Left colon (tissue), 2 donors: ENCODE measurements at places on chromosomes 4 and X.

DNA sequence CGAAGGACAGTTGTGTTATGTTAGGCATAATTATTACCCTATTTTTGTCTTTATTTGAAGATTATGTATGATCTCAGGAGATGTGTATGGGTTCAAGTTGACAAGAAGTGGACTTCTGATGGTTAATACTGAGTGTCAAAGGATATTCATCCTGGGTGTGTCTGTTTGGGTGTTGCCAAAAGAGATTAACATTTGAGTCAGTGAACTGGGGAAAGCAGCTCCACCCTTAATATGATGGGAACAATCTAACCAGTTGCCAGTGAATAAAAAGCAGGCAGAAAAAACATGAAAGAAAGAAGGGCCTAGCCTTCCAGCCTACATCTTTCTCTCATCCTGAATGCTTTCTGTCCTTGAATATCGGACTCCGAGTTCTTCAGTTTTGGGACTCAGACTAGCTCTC is 332.6 kb downstream of the DTHD1 start:
- DNase-seq, result no peak

GRCh38 chrX:3450881-3451570 is 104.6 kb upstream of the MXRA5 start:
- no peak for DNase-seq

- DNase-seq, result no peak
These were observed 276.9 kb upstream of the PCDH7 start for GRCh38 chr4:30443289-30443688.

DNA sequence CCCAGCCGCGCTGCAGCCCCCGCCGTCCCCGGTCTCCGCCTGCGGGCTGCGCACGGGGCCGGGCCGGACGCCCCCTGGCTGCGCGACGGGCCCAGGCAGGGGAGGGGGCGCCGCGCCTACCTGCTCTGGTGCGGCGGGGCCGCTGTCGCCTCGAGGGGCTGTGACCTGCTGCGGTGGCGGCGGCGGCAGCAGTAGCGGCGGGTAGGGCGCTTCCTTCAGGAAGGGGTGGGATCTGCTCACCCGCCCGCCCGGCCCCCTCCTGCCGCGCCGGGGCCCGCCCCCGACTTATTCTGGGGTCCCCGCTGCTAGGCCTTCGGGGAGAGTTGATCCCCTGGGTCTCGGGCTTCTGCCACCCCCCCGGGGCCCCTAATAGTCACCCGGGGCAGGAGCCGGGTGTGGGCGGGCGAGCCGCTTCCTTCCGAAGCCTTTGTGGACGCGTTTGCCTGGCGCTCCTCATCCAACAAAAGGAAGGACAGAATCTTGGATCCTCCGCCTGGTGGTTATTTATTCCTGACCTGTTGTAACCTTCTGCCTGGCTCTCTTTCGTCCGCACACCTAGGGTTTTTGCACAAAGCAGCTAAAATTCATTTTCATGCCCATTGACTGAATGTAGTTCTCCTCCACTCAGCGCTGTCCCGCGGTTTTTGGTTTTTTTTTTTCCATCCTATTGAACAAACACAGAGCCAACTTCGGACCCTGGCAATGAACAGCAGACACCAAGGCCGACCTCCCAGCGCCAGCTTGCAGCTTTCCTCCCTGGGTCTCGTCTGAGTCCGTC is at the start of gene TMEM150C:
Gene TMEM150C (minus strand): TSS at position 203 of the 778 bp plus-strand sequence. CDS start 57,331 bp downstream, outside the sequence.
- peak; percentile 25 for DNase-seq

DNA sequence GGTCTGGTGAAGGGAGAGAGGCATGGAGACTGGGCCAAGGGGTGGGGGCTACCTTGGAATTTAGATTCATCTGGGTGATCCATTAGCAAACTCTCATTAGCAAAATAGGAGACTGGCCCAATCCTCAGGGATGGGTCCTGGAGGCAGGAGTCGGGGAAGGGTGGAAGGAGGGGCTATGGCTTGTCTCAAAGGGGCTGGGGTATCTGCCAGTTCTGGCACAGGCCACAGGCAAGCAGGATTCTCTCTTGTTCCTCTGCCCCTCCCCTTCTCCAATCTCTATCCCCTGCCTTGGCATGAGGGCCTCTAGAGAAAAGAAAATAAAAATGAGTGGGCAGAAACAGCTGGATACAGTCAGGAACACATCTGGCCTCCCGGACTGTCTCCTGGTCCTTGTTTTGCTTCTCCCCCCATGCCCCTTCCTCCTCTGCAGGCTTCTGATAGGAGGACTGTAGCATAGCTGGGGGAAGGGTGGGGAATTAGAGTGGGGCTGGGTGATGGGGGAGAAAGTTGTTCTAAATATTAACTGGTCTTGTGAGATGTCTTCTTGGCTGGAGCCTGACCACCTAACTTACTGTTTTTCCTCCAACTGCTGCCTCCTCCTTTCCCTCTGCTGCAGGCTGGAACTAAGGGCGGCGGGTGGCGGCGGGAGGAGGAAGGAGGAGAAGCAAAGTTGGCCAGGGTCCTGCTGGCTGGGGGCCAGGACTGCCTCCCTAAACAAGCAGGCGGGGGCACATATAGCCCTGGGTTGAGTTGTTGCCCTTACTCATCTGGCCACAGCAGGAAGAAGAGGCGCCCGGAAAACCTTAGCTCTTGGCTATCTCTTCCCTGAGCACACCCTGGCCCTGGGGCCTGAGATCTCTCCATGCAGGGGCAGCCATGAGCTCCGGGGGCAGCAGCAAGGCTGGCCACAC is 53.3 kb upstream of the LAS1L start:
- peak; percentile 88 for DNase-seq

DNA sequence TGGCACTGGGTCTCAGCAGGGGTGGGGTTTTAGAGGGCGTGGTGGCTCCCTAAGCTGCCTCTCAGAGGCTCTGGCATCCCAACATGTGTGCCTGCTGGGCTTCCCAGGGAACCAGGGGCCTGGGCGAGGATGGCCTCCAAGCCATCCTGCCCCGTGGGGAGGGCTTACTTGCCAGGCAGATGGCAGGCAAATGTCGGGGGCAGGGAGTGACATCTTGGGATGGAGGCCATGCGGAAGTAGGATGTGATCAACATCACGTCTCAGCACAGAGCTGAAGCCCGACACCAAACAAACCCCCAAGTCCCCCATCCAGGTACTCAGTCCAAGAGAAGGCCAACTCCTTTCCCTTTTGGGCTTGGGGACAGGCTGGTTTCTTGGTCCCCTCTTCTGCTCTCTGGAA is 4.7 kb downstream of the L1CAM start:
- DNase-seq, result no peak

- no peak for DNase-seq
These were observed 409.2 kb downstream of the TLL1 start for GRCh38 chr4:166282081-166282770.

DNA sequence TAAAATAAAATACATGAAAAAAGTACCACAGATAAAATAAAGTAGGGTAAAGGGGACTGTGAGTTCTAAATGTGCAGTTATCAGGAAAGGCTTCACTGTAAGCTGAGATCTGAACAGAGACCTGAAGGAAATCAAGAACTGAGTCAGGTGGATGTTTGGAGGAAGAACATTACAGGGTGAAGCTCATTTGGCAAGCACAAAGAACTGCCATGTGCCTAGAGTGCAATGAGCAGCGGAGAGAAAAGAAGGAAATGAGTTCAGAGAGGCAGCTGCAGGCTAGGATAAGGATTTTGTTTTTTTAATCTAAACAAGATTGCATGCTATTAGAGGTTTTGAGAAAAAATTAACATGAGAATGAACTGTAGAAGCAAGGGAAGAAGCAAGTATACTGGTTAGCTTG is 373.1 kb downstream of the STPG2 start:
- DNase-seq, result no peak

DNA sequence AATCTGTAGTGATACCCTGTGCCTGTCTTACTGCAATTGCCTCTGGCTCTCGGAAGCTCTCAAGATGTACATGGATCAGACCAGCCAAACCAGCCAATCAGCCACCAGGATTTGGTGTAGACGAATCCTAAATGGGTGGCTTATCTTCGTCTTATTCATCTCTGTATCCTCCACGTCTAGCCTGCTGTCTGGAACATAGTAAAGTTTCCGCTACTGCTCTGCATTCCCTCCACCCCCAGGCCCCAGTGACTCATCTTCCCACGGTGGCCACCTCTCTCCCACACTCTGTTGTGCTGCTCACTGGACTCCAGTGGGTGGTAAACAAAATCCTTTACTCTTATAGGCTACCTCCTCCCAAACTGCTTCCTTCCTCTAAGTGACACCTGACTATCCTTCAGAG is 37.8 kb downstream of the SEPTIN6 start:
- no peak for DNase-seq

GRCh38 chr4:87732033-87732765 is 67.2 kb upstream of the IBSP start:
- DNase-seq, result no peak

DNA sequence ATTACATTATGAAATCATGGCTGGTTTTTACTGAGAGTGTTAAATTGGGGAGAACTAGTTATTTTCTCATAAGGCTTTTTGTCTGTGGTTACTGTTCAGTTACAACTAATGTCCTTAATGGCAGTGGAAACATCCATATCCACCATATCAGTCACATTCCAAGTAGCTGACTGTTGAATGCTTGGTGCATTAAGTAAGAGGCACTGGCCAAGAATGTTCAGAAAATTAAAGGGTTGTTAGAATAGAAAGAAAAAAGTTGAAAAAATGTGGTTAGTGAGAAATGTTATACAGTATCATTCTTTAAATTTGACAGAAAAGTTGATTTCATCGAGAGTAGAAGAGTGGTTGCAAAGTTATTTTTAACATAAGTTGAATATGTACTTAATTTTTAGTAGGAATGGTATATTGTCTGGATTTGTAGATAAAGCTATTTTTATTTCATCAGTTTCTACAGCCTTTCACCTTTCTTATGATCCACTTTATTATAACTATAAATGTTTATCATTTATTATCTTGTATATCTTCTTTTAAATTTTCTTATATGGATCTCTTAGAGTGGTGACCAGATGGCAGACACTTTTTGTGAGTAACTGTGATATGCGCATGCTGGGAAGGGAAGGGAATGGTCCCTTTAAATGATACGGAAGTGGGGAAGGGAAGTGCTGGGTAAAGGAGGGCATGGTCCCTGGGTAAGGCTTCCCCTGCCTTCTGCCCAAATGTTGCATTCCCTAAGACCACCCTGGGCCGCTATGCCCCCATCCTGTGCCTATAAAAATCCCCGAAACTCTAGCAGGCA is 2407.1 kb downstream of the ARAP2 start:
- no peak for DNase-seq

DNA sequence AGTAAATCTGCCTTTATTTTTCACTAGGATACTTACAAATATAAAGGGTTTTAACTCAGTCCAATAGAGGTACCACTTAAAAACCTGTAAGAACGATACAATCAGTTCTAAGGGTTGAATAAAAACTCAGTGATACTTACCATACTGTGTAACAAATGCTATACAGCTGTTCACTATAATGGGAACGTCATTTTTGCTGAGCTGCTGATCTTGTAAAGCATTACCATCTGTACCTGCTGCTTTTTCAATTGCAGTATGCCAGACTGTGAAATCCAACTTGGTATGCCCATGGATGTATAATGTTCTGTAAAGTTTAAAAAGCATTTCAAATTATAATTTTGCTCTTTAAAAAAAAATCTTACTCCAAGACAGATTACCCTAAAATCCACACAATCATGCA is 111.2 kb downstream of the ARAP2 start:
- DNase-seq, result no peak

GRCh38 chr4:88693792-88694191 is 3.8 kb downstream of the NAP1L5 start:
- no peak for DNase-seq

- no peak for DNase-seq
These were observed 109.3 kb downstream of the ASB9 start for GRCh38 chrX:15160558-15161095.

- no peak for DNase-seq
These were observed 24.3 kb downstream of the TMEM255A start for GRCh38 chrX:120286733-120287512.

- no peak for DNase-seq
These were observed 421.2 kb upstream of the TENM3 start for GRCh38 chr4:181822005-181822375.

DNA sequence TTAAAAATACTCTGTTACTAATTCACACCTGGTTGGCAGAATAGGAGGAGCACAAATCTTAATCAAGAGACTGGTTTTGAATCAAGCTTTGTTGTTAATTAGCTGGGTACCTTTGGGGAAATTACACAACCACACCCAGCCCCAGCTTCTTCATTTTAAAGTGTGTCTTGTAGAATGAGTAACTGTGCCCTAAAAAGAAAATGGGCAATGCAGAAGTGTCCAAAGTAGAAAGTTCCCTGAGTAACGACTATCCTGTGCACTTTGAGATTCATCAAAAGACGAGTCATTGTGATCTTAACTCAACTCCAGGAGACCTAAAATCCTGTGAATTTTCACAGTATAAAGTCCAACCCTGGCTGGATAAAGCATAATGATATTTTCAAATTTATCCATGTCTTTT is 792.3 kb upstream of the HS3ST1 start:
- DNase-seq, result no peak

GRCh38 chr4:23680671-23681518 is 209.0 kb downstream of the PPARGC1A start:
- no peak for DNase-seq

DNA sequence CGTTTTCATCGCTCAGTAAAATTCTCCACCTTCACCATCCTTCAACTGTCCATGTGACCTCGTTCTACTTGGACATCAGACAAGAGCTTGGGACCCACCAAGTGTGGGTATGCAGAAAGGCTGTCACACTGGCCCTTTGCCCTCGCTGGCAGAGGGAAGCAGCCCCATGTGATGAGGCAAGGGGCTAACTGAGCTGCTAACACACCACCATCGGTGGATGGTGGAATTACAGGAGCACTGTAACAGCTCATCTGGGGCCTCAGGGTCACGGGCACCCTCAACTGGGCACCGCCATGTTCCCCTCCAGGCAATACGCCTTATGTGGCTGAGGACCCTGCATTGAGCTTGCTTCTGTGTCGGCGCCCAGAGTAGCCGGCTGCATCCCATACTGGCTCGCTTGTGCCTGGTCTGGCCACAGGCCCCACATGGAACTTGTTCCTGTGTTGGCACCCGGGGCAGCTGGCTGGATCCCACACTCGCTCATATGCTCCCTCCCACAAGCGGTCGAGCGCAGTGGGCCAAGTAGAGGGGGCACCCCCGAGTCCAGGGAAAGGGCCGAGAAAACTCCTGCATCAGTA is 109.5 kb downstream of the TAB3 start:
- DNase-seq, result no peak

DNA sequence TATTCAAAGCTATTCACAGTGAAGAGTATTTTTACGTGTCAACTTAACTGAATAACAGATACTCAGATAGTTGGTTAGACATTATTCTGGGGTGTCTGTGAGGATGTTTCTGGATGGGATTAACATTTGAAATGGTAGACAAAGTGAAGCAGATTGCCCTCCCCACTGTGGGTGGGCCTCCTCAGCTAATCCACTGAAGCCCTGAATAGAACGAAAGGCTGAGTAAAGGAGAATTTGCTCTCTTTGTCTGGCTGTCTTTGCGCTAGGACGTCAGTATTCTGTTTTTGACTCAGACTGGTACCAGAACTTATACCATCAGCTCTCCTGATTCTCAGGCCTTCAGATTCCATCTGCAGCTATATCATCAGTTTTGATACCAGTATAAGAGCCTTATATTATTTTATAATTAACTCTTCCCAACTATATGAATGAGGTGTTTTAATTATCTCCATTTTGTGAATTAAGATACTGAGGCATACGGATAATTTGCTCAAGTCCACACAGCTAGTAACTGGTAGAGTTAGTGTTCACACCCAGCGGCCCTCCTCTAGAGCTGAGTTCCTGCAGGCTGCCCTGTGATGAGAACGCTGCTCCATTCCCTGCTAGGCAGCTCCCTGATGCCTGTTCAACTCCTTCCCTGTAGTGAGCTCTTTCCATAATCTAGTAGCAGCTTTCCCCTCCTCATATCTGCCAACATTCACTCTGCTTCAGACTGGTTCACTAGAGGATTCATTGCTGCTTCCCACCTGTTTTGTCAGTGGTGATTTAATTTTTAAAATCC is 87.5 kb downstream of the RBM46 start:
- DNase-seq, result no peak
